ENCODE measurements at places on chromosomes 16 and 17.

GRCh38 chr16:69865701-69866100 lies 85.4 kb upstream of the CLEC18A start:
- DNase-seq = no peak
- H3K4me3 ChIP-seq = no peak overlapping the region
- H3K27ac ChIP-seq = no peak overlapping the region
- no peaks in the 10 kb centered on the region for H3K27me3 ChIP-seq

- no peaks in the 10 kb centered on the region for H3K4me1 ChIP-seq
- H3K36me3 ChIP-seq = peaks cover 2% of the 10 kb centered on the region
- DNase-seq = no peak
- H3K27ac ChIP-seq = no peak overlapping the region
- no peak overlapping the region for H3K4me3 ChIP-seq
These were observed 26.4 kb downstream of the CCDC57 start for GRCh38 chr17:82186221-82186620.

- H3K27ac ChIP-seq = no peak overlapping the region
- no peak overlapping the region for H3K4me3 ChIP-seq
- no peaks in the 10 kb centered on the region for H3K4me1 ChIP-seq
- H3K27me3 ChIP-seq = no peaks in the 10 kb centered on the region
- no peak for DNase-seq
These were observed 30.8 kb downstream of the PRKCB start for GRCh38 chr16:23866621-23867020.

DNA sequence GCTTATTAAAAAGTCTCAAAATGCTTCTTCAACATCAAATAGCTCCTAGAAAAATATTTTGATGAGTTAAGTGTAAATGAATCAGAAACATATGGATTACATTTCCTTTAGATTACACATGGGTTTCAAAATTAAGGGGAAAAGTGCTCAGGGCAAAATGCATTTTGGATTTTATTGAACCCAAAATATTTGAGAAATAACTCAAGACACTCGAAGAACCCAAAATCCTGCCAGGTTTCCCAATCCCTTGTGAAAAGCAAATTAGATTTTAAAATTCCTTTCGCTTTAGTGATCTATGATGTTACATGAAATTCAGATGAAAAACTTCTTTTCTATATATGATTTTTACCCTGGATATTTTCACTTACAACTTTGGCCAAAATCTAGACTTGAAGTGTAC lies 847.4 kb upstream of the SOX9 start:
- H3K27ac ChIP-seq = no peak overlapping the region
- no peaks in the 10 kb centered on the region for H3K4me1 ChIP-seq
- no peaks in the 10 kb centered on the region for H3K36me3 ChIP-seq
- no peak for DNase-seq
- H3K27me3 ChIP-seq = no peaks in the 10 kb centered on the region
- H3K4me3 ChIP-seq = no peak overlapping the region

DNA sequence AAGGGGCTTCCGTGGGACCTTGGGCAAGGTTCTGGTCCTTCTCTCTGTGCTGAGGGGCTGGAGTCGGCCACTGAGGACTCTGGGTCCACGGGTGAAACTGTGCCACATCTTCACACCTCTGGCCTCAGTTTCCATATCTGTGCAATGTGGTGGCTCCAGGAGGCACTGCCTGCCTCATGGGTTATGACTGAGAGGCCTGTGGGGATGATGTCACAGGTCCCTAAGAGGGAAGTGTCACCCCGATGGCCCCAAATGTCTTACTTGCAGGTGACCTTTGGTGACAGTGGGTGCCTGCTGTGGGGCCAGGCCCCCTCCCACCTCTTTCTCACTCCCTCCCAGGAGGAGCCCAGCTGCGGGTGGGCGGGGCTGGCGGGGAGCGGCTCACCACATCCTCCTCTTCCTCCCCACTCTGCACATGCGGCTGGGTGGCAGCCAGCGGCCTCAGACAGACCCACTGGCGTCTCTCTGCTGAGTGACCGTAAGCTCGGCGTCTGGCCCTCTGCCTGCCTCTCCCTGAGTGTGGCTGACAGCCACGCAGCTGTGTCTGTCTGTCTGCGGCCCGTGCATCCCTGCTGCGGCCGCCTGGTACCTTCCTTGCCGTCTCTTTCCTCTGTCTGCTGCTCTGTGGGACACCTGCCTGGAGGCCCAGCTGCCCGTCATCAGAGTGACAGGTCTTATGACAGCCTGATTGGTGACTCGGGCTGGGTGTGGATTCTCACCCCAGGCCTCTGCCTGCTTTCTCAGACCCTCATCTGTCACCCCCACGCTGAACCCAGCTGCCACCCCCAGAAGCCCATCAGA lies at the start of gene IL21R:
Gene IL21R (plus strand): TSS at position 407 of the 801 bp plus-strand sequence. CDS start 27,898 bp downstream, outside the sequence.
- no peaks in the 10 kb centered on the region for H3K27me3 ChIP-seq
- DNase-seq = peak; percentile 38
- H3K4me1 ChIP-seq = no peaks in the 10 kb centered on the region
- H3K36me3 ChIP-seq = no peaks in the 10 kb centered on the region
- H3K27ac ChIP-seq = no peak within 1 kb of the TSS
- H3K4me3 ChIP-seq = no peak within 1 kb of the TSS

GRCh38 chr16:5075637-5076036 lies 4.0 kb downstream of the ALG1 start:
- no peak for DNase-seq
- peaks cover 21% of the 10 kb centered on the region for H3K4me1 ChIP-seq
- H3K27me3 ChIP-seq = no peaks in the 10 kb centered on the region
- no peak overlapping the region for H3K4me3 ChIP-seq

- H3K4me3 ChIP-seq = no peak overlapping the region
- no peaks in the 10 kb centered on the region for H3K36me3 ChIP-seq
- H3K4me1 ChIP-seq = peaks cover under 1% of the 10 kb centered on the region
These were observed 4.4 kb downstream of the TMEM92 start for GRCh38 chr17:50278526-50279180.

DNA sequence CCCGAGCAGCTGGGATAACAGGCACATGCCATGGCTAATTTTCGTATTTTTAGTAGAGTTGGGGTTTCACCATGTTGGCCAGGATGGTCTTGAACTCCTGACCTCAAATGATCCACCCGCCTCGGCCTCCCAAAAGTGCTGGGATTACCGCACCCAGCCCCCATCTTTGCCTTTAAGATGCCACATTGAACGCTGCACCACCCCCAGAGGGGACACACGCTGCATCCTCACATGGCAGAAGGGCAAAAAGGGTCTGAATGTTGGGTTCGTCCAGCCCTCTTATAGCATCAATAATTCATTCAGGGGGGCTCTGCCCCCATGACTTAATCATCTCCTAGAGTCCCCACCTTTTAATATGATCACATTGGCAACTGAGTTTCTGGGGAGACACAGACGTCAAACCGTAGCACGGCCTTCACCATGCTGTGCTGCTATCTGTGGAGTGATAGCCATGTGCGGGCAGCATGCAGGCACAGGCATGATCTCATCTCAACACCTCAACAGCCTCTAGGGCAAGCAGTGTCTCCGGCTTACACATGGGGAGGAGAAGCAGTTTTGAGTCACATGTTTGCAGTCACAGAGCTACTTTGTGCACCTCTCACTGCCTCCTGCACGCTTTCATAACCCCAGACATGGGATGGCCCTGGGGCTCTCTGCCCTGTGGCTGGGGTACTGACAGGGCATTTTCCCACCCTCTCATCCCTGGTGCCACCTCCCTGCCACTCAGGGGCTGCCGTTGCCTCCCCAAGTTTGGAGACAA lies 30.0 kb downstream of the IL21R start:
- H3K4me3 ChIP-seq = no peak overlapping the region
- no peaks in the 10 kb centered on the region for H3K4me1 ChIP-seq
- no peak for DNase-seq
- H3K36me3 ChIP-seq = no peaks in the 10 kb centered on the region
- no peak overlapping the region for H3K27ac ChIP-seq

Data from body of pancreas (tissue), 4 donors.